ENCODE measurements at places on chromosomes 1 and 21.
A peak's percentile ranks its signal among the peaks of the same experiment; 100 is the strongest.

- no peak for DNase-seq
Measured at GRCh38 chr1:176032040-176032645, 174.9 kb downstream of the COP1 start.

DNA sequence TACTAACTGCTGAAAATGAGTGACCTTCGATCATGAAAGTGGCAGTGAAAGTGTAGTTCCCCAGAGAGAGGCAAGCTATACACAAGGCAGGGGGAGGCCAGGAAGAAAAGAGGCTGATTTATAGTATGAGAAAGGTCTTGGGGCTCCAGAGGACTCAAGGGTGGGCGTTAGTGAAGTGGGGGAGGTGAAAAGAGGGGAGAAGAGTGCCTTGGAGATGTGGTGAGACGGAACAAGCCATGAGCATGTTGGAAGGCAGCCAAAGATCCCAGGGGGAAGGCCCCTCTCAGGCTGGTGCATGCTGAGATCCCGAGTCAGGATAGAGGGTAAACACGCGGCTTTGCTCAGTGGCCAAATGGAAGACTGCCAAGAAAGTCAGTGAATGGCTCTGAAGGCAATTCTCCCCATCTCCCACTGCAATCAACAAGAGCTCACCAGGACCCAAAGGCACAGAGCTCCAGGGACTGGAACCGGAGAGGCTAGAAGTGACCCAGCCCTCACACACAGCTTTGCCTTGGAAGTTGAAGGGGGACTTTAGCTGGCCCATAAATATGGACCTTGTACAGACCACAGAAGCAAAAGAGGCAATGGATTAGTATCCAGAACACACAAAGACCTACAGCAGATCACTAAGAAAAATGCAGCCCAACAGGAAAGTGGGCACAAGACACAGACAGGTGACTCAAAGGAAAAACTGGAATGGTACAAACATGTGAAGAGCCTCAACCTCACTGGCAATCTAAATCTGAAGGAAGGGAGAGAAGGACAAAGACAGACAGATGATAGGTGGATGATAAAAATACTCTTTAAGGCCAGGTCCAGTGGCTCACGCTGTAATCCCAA lies 49.6 kb downstream of the HSF2BP start:
- no peak for DNase-seq

DNA sequence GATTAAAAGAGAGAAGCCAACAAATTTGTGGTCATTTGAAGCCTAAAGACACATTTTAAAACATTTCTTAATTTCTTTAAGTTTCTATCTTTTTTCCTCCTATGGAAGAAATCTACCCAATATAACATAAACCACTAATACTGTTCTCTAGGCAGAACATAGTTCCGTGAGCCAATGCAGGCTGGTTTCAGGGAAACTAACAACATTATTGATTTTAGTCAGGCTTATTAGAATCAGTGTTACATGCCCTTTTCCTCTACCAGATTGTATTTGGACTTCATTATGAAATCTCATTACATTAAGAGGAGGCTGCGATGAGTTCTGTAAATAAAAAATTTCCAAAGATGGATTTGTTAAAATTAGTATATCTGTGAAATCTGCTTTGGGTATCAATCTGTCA lies 249.9 kb downstream of the PTBP2 start:
- DNase-seq: no peak

GRCh38 chr21:44377922-44378645 lies 24.7 kb downstream of the TRPM2 start:
- DNase-seq: no peak

- no peak for DNase-seq
Measured at GRCh38 chr1:222736470-222736869, 532 bp upstream of the FAM177B start.

DNA sequence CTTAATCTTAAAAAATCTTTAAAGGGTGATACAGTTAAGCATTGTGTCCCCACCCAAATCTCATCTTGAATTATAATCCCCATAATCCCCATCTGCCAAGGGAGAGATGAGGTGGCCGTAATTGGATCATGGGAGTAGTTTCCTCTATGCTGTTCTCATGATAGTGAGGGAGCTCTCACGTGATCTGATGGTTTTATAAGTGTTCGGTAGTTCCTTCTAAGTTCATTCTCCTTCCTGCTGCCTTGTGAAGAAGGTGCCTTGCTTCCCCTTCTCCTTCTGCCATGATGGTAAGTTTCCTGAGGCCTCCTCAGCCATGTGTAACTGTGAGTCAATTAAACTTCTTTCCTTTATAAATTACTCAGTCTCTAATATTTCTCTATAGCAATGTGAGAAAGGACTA lies 10.7 kb downstream of the DHRS3 start:
- no peak for DNase-seq

GRCh38 chr1:159318784-159319551 lies 16.8 kb downstream of the FCER1A start:
- no peak for DNase-seq

DNA sequence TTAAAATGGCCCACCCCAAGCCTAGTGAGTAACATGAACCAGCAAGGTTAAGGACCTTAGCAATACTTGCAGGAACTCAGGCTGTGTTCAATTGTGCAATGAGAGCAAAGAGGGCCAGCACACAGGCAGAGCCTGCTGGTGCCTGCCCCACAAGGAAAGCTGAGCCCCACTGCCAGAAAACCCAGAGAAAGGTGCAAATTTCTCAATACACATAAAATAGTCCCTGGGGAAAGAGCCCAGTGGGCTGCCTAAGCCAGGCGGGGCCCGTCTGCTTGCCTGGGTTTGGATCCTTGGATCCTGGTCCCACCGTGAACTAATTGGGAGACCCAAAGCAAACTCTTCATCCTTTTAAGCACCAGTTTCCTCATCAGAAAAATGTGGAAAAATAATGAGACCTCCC lies 128.5 kb upstream of the CACNA1E start:
- no peak for DNase-seq

- DNase-seq: no peak
Measured at GRCh38 chr1:174174461-174175329, 15.4 kb downstream of the RABGAP1L start.

- DNase-seq: peak; percentile 6
Measured at GRCh38 chr1:237386362-237387143, 344.6 kb downstream of the RYR2 start.

- DNase-seq: no peak
Measured at GRCh38 chr1:155946633-155947219, 5.3 kb downstream of the RXFP4 start.

GRCh38 chr1:22257290-22258275 lies 114.7 kb upstream of the WNT4 start:
- DNase-seq: no peak

DNA sequence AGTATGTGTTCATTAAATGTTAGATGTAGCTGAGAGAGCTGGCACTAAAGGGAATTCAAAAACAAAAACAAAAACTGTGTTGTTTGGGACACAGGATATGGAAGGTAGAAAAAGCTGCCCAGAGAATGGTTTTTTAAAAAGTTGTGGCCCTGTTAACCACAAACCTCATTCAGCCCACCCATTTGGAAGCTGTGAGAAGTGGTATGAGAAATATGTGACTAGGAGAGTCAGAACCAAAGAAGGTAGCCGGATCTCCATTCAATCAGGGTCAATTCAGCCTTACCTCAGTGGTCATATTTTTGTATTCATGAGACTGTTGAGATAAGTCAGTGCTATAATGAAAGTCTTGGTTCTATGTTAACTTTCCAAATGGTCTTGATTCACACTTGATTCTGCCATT lies 29.8 kb upstream of the CACYBP start:
- peak; percentile 29 for DNase-seq

DNA sequence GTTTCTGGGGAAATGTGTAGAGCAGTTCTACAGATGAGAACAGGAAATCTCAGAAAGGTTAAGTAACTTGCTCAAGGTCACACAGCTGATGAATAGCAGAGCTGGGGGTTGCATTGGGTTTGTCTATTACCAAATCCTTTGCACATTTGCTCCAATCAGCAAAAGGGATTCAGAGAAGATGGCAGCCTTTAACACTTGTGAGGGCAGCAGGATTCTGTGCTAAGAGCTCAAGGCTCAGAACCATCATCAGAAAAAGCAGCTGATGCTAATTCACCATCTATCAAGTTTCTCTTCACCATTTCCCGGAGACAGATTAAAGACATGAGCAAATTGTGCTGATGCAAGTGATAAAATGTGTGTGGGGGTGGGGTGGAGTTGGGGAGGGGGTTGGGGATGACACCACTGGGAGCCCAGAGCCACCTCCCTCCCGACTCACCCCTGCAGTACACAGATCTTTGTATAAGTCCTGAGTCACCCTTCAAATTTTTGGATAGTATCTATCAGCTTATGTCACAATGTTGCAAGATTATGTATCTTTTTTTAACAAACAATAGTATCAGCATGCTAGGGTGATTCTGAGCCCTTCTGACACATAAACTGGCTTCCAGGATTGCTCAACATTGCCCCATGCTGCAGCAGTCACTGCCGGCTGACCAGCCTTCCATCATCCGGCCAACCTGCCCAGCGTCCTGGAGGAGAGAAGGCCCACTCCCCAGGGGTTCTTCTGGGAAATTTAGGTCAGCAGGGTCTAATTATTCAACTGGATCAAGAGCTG lies 2.8 kb upstream of the SPSB1 start:
- no peak for DNase-seq

DNA sequence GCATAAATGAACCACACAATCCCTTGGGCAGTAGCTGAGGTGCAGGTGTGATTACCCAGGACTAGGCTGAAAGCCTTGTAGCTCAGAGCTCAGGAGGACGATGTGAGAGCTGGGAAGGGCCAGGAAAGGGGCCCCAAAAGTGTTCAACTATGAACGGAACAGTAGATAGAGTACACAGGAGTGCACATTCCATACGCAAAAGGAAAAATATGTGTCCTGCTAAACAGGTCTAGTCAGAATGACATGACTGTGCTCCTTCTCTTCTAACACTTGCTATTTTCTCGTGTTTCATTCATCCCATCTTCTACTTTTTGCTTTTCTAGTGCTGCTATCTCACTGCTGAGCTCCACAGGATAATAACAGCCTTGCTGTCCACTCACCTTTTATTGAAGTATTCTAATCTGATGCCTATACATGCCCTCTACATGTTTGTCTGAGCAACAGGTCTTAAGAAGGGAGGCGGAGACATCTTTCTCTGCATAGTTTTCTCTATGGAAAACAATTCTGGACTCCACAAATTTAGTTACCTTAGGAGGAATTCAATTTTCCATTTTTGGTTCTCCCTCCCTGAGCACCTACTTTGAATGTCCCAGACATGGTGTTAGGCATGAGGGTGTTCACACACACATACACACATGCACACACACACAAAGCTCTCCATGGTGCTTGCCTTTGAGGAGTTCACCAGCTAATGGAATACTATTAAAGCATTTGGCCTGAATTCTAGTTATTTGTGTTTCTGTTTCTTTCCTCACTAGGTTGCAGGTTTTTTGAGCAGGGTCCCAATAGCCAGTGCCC lies 3.4 kb downstream of the S100A10 start:
- no peak for DNase-seq

DNA sequence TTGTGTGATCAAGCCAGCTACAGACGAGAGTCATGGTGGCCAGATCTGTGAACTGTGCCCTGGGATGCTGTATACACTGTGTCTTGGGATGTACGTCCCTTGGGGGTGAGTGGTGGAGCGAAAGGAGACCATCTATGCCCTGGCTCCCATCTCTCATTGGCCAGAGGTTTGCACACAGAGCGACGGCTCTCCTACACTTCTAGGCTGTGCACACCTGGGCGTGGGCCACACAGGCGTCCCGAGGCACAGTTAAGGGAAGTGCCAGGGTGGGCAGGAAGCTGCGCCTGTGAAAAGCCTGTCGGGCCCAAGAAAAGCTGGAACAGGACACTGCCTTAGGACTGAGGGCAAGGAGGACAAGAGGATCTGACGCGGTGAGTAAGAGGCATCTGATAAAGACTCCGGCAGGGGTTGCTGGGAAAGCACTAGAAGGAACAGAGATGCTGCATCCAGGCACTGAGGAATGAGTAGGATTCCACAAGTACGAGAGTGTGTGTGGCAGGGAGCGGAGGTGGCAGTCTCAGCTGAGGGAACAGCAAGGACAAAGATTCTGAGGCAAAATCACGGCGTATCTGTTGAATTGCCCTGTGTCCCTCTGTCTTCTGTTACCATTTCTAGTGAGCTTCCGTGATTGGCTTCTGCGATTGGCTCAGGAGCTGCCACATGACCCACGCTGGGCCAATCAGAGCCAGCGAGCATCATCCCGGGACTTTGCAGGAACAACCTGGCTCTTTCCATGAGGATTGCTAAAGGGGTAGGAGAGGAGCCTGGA lies 67.9 kb upstream of the ZBTB40 start:
- DNase-seq: no peak

DNA sequence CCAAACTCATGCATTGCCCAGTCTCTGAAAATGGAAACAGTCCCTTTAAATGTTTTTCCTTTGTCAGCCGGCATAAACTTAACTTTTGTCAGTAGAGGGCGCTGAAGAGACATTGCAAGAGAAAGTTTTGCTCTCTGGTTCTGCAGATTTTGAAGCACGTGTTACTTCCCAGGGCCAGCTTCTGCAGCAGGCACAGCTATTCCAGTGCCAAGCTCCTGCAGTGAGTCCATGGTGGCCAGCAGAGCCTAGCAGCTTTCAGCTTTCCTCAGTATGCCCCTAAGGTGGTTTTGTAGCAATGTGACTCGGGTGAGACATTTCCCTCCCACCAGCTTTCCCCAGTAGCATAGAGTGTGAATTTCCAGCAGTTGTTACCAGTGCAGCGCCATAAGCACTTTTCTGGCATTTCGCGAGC lies 2.6 kb upstream of the IFI44L start:
- peak; percentile 83 for DNase-seq

- no peak for DNase-seq
Measured at GRCh38 chr1:12196641-12197482, 30.1 kb downstream of the TNFRSF1B start.

GRCh38 chr1:245332513-245332912 lies 177.7 kb downstream of the KIF26B start:
- DNase-seq: no peak

DNA sequence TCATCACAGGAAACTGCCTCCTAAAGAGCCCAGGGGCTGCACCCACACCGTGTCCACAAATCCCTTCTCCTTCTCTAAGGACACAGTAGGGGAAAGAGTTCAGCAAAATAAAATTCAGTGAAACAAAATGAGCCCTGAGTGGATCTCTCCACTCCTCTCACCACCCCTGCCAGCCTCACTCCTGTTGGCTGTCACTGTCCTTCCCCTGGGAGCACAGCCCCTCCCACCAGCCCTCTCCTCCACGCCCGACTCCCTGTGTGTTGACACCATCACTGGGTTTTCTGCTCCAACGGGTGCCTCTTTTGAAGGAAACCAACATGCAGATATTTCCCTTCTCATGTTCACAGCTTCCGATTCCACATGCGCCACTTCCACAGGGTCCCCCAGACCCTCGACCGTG lies 356.2 kb downstream of the AJAP1 start:
- DNase-seq: no peak

All from CD4-positive, CD25-positive, alpha-beta regulatory T cell (primary cell).